Stimulated activated CD4-positive, alpha-beta T cell treated with anti-CD3 and anti-CD28 coated beads, TNF-alpha, amount 100 ng/mL, for 48 hours (primary cell): ENCODE measurements at places on chromosomes 6 and 20.

- DNase-seq, result no peak
Measured at GRCh38 chr6:130958468-130958867, 104.6 kb downstream of the EPB41L2 start.

GRCh38 chr20:53036992-53037391, 64.8 kb downstream of the TSHZ2 start:
- DNase-seq, result no peak

DNA sequence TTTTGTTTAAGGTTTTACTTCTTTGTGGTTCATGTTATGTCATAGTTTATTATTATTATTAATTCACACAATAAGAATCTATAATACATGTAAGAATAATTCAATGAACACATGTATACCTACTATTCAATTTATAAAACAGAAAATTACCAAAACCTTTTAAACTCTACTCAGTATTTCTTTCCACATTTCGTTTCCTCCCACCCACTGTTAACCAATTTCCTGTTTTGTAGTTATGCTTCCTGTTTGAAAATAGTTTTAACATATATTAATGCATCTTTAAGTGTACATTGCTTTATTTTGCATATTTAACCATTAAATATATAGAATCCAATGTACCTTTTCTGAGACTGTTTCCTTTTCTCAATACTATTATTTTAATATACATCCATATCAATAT, 397.9 kb upstream of the SPTLC3 start:
- DNase-seq, result no peak

DNA sequence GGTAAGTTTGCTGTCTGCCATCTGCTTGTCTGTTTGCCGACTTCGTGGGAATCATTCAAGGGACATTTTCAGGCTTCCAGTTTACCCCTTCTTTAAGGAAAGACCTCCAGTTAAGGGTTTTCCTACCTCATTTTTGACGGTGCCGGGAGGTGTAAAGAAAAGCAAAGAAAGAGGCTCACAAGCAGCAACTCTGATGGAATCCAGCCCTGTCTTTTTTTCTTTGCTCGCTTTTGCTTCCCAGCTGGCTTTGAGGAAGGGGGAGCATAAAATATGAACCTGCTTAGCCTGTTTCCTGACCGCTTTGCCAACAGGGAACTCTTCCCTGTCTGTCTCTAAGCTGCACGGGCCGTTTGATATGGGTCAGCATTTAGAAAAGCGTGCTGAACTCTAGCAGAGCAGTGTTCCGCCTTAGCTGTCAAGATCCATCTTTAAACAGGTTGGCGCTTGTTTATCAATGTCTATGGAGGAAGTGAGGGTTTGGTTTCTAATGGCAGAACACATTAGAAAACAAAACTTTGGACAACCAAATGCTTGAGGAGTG, 13.8 kb downstream of the SYTL3 start:
- no peak for DNase-seq

DNA sequence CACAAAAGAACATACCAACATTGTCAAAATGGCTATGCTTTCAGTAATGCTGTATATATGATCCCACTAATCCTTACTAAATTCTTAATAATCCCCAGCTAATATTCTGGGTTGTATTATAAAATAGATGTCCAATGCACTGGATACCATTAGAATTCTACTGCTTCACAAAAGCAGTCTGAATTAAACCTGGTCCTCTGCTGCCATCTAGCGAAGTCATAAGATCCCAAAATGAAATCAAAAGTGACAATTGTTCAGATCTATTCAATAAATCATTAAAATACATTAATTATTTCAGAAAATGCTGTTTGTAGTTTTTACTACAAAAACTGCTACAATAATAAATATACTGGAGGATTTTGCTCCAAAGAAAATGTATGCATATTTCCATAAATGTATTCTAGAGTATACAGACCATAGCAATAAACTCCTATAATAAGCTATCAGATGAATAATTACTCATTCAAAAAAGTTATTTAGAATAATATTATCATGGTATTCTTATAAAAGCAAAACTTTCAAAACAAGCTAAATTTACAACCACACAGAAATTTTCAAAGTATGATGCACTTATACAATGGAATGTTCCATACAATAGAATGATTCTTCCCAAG, 92.6 kb downstream of the RNGTT start:
- DNase-seq, result peak; percentile 4

DNA sequence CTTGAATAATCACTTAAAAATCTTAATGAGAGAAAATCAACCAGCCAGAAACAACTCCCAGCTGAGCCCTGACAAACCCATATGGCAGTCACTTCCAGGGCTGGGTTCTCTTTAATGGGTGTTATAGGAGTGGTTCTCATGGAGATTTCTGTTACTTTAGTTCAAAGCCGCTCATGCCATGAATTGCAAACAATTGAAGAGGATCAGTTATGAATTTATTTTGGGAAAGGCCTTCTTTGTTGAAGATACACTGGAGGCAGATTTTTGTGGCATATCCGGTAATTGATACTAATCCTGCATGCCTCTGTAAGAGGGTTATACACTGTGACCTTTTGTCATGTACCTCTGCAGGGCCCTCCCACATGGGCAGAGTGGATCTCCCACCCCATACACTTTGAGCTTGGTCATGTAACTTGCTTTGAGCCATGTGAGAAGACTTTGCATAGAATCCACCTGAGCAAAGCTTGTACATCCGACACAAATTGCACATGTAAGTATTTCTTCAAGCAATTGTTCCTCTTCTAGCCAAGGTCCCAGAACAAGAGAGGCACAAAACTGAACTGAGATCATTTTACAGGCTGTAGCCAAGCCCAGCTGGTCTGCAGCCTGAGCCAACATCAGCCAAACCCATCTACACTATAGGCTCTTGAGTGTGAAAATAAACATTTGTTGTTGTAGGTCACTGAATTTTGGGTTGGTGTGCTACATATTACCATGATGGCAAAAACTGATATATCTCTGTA, 492.3 kb downstream of the PREX1 start:
- no peak for DNase-seq

- DNase-seq, result no peak
Measured at GRCh38 chr6:3412779-3413500, 43.9 kb downstream of the SLC22A23 start.

DNA sequence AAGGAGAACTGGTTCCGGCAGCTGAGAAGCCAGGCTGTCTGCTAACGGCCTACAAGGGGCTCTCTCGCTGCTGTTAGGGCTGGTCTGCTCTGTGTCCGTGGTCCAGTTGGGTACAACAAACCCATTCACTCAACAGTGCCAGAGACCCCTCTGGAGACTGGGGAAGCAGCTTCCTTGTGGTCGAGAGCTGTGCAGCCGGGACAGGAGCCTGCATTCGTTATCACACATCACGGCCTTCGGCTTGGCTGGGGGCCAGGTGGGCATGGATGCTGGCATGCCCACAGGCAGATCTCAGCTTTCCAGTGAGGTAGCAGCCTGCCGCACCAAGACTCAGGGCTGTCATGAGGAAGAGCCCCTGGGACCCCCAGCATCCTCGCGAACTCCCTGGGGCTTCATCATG, 124.7 kb downstream of the PREX1 start:
- no peak for DNase-seq

- peak; percentile 79 for DNase-seq
Measured at GRCh38 chr20:2688041-2688591, 4.5 kb upstream of the EBF4 start.
